ENCODE measurements at places on chromosomes 5 and 9. TPM values are rescaled to one million over a fixed set of nuclear protein-coding genes. Genes with fewer than 3 reads are reported as not detected.

GRCh38 chr5:31720811-31721345, 81.9 kb downstream of the PDZD2 start:
- no peak for DNase-seq

GRCh38 chr5:16489322-16489791, 23.8 kb upstream of the ZNF622 start:
- peak; percentile 47 for DNase-seq

DNA sequence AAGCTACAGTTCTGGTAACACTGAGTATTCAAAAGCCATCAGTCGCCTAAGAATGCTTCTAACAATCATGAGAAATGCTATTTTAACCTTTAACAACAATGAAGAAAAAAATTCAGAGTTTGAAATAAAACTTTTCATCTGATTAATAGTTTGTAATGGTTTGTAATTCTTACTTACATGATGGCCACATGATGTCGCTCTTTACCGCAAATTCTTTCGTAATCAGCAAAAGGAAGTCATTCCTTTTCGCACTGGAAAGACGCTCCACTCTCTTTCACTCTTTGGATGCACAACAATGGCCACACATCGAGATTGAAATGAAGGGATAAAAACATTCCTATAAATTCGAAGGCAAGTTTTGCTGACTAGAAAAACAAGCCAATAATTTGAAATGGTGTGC, at the start of gene PCDHA7:
Gene PCDHA7, plus strand, starts transcription at position 277 of the 400 bp plus-strand sequence. Its CDS starts 115 bp downstream, at position 392.
- no peak for DNase-seq

DNA sequence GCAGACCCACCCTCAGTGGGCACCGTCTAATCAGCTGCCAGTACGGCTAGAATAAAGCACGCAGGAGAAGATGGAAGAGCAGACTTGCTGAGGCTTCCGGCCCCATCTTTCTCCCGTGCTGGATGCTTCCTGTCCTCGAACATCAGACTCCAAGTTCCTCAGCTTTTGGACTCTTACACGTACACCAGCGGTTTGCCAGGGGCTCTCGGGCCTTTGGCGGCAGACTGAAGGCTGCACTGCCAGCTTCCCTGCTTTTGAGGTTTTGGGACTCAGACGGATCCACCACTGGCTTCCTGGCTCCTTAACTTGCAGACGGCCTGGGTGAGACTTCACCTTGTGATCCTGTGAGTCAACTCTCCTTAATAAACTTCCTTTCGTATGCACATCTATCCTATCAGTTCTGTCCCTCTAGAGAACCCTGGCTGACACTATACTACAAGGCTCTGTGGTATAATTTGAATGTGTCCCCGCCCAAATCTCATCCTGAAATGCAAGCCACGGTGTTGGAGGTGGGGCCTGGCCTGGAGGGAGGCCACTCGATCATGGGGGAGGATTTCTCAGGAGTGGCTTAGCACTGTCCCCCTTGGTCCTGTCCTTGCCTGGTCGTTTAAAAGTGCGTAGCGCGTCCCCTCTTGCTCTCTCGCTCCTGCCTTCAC, 31.1 kb upstream of the NRARP start:
- no peak for DNase-seq

GRCh38 chr5:31680528-31680927, 41.6 kb downstream of the PDZD2 start:
- DNase-seq = no peak

DNA sequence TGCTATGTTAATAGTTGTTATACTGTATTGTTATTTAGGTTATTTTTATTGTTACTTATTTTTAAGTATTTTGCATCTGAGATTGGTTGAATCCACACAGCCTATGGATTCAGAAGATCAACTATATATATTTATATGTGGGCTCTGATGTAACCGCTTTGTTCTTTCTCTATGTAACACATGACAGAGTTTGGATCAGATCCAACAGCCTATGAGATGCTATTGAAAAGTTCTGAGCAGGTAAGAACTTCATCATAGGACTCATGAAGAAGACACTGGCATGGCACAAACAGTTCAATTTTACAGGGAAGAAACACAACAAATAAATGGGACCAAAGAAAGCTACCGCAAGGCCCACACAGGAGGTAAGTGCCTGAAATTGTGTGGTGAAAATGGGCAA, 93.4 kb downstream of the GNAQ start:
- no peak for DNase-seq

DNA sequence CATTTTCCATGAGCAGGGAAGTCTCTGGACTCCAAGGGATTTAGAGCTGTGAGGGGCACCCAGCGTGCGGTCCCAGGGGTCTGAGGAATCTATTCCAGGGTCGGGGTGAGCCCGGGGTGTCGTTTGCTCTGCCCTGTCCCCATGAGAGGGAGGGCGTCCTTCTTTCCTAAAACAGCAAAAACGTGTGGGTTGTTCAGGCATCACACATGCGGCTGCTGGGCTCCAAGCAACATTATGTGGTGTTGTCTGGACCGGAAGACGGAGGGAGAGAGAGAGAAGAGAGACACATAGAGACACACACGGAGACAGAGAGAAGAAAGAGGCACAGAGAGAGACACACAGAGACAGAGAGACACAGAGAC, 42.7 kb upstream of the COL5A1 start:
- no peak for DNase-seq

DNA sequence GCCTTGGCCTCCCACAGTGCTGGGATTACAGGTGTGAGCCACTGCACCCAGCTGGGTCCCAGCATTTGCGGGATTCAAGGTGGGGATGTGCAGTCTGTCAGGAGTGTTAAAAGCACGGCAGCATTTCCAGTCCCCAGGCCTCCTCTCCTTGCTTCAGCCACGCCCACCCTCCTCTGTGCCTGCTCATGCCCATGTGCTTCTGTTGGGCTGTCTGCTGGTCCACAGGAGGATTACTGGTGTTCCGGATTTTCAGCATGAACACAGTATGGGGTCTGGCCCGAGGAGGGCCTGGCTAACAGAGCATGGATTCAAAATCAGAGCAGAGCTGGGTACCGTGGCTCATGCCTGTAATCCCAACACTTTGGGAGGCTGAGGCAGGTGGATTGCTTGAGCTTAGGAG, 5.5 kb downstream of the ARRDC1 start:
- no peak for DNase-seq

GRCh38 chr9:128026773-128027541, 40.2 kb downstream of the NAIF1 start:
- no peak for DNase-seq

DNA sequence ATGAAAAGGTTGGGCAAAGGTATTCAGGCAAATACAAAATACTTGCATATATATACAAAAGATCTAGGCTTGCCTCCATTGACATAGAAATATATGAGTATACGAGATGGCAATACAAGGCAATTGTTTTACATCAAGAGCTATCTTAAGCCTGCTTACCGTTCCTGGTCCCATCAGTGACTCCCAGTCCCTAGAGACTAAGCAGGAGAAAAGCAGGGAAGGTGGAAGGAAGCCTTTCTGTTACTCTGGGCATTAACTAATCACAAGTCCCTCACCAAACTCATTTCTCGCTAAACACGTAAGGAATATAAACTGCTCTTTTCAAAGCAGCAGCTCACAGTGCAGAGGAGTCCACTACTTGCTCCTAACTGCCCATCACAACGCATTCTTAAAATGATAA, 125.2 kb downstream of the ZNF608 start:
- DNase-seq = no peak

DNA sequence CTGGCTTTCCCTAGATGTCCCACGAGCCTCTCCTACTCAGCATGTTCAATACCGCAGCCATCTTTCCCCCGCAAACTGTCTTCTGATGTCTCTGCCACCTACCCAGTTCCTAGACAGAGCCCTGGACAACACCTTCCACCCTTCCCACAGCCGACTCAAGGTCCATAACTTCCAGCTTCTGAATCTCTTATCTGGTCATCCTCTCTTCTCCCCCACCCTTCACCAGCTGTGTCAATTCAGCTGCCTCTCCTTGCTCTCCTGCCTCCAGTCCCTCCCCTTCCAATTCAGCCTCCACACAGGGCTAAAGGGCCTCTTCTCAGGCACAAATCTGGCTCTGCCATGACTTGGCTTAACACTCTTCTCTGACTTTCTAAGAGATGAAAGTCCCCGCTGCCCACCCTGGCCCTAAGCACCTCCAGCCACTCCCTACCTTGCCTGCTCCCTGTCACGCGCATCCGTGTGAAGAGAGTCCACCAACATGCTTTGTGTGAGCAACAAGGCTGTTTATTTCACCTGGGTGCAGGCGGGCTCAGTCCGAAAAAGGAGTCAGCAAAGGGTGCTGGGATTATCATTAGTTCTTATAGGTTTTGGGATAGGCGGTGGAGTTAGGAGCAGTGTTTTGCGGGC, 25.2 kb downstream of the AQP7 start:
- DNase-seq = no peak

- peak; percentile 79 for DNase-seq
These were observed 2.0 kb downstream of the ABL1 start for GRCh38 chr9:130837002-130837511.

GRCh38 chr9:23821375-23822181, 4.5 kb downstream of the ELAVL2 start:
- DNase-seq = no peak

DNA sequence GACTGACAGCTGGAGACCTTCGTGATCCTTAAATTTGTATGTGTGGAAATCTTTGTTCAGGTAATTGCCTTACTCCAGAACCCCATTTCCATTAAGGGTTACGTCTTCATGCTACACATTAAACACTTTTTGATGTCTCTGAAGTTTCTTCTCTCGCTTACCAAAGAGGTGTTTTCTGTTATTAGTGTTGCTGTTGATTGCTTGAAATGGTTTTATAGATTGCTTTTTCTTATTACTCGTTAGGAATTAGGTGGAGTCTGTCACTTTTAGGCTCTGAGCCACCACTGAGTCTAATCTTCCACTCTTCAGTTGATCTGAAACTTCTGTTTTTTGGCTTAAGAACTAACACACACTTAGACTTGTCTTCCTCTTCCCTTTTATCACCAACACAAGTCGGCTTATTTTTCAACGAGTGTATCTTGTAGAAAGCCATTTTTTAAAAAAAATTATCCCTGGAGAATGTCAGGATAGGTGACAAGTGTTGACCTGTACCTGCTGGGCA, 62.2 kb upstream of the PPARGC1B start:
- DNase-seq = no peak

DNA sequence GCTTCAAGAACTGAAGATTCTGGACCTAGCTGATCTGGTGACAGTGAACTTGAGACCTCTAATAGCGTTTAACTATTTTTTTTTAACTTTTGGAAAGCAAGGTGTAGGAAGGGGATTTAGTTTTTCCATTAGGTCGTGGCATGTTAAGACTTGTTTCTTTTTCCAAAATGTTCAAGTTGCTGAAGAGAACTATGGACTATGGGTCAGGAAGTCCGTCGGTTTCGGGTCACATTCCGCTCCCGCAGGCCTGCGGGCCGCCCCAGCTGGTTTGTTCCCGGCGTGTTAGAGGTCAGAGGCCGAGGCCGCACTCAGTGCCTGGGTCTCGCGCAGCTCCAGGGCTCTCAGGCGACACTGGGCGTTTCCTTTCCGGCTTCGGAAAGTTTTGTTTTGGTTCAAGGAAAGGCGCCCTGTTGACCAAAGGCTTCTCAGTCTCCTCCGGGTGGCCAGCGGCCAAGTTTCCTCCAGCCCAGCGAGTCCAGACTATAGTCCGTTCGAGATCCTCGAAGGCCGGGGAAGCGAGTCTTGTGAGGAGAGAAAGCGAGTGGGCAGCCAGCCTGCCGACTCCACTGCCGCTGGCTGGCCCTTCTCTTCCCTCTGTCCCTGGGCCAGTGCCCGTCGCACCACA, 586 bp upstream of the FCHO2 start:
- DNase-seq = no peak

DNA sequence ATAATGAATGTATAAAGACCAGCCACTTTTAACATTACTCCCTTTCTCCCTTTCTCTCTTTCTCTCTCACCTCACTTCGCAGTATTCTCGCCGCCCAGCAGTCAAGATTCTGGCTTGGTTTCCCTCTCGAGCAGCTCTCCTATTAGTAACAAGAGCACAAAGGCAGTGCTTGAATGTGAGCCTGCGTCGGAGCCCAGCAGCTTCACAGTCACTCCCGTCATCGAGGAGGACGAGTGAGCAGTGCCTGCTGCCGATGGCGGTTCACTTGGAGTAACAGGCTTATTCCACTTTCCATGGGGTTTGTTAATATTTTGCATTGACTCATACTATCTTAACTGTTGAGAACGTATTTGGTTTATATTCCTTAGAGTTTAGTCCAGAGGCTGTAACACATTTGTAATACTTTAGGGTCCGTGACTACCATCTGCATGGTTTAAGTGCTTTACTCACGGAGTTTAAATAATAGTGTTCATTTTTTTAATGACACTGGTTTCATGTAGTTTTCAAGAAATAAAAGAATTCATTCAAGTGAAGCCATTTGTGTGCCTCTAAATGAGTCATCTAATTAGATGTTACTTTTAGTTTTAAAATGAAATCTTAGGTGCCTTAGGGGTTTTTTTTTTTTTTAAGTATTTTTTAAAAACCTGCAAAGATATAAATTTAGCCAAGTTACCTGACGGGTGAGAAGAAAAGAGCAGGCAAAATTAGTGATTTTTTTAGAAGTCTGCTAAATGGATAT, 8.4 kb upstream of the DMRT3 start:
- DNase-seq = peak; percentile 59

GRCh38 chr9:105676351-105676923, 14.2 kb downstream of the TAL2 start:
- no peak for DNase-seq

DNA sequence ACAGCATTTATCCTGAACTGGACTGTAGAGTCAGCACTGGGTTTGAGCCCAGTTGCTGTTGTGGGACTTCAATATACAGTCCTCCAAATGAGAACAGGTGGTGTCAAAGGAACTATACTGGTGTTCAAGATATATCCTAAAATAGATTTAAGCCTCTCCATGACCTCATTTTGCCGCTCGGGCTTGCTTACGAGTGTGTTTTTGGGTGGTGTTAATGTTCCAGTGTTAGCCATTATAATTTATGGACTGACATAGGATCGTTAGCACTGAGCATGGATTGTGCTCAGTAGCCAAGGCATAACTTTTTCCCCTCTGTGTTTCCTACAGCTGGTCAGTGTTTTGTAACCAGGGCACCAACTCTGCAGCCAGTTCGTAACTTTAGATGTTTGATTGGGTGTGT, 306.6 kb downstream of the SPATA31D1 start:
- no peak for DNase-seq

GRCh38 chr9:18129809-18130334, 344.1 kb upstream of the ADAMTSL1 start:
- no peak for DNase-seq

DNA sequence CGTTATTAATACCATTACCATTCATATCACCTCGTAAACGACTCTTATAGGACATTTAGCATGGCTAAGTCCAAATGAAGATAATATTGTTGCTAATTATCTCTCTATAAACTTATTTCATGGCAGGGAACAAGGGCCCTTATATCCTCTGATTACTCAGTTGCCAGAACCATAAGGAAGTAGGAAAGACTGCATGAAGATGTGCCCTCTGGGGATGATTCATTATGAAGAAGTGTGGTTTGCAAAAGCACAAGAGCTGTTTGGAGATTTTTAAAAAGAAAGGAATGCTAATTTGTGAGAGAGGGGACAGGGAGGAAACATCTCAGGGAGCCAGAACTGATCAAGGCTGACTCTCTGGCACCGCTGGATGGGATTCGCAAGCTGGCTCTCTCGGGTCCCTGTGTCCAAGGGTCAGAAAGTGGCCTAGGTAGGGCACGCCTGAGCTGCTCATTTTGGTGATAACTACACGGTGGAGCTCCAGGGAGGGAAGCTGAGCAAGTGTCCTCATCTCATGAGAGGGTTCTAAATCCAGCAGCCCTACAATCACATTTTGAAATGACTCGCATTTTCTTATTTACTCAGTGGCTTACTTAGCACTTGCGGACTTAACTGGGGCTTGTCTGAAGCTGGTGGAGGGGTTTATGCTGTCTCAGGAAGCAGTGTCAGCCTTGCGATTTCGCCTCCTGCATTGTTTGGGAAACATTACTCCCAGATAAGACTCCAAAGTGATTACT, 136.8 kb downstream of the C5orf15 start:
- DNase-seq = no peak

Gene ADRB2
- total RNA-seq = 0.26 TPM

Gene MAMDC2
- 3.1 TPM for total RNA-seq

Gene PCDHA1
- total RNA-seq = not detected

Gene DBH
- not detected for total RNA-seq
